ENCODE measurements at places on chromosomes 3 and 15.

GRCh38 chr3:141370065-141370533 lies 1.8 kb downstream of the ZBTB38 start:
- peak; percentile 93 for DNase-seq

GRCh38 chr3:188595890-188596376 lies 442.0 kb downstream of the LPP start:
- DNase-seq: no peak

GRCh38 chr3:70218471-70218870 lies 94.0 kb downstream of the MDFIC2 start:
- DNase-seq: no peak

DNA sequence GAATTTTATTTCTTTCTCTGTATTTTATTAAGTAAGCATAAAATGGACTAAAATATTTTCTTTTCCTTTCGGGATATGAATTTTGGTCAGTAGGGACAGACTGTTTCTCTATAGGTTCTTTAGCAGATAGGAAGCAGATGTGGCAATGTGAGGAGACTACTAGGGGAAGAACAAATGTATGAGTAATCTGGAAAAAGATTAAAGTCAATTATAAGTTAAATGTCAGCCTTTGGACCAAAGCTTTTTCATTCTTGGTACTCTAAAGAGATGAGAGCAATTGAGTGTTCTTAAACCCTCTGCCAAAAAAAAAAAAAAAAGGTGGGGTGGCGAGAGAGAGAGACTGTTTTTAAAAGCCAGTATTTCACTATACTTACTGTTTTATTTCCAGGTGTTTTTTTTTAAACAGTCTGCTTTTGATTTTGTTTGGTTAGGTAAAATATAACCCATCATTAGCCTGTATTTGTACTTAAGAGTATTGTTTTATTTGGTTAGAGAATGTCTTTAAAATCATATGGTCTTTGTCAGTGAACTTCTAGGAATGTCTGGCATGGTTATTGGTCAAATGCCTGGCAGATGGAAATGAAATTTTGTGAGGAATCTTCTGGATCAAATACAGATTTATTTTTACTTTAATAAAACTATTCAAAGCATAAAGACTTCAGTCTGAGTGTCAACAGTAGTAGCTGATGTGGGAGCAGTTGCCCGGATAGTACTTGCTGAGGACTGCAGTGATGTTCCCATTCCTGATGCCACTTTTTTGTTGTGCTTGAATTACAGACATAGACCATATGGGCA lies 63.8 kb downstream of the LRRC49 start:
- no peak for DNase-seq

- no peak for DNase-seq
These were observed 29.4 kb downstream of the AADAC start for GRCh38 chr3:151843275-151843674.

DNA sequence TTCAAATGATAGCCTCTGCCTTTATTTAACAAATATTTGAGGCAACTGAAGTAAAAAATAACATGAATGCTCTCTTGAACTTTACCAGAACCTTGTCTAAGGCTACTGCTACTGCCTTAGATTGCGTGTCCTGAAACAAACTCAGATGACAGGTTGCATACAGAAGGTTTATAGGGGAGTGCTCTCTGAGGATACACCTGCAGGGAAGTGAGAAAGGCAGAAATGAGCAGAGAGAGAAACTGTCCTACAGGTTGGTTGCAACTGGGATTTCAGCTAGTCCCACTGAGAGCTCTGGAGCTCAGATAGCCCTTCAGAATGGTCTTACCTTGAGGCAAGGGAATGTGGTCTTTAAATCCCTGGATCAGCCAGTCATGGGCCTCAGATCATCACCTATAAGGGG lies 165.5 kb downstream of the IL5RA start:
- DNase-seq: no peak

- DNase-seq: no peak
These were observed 267.3 kb downstream of the UACA start for GRCh38 chr15:70495991-70496599.

DNA sequence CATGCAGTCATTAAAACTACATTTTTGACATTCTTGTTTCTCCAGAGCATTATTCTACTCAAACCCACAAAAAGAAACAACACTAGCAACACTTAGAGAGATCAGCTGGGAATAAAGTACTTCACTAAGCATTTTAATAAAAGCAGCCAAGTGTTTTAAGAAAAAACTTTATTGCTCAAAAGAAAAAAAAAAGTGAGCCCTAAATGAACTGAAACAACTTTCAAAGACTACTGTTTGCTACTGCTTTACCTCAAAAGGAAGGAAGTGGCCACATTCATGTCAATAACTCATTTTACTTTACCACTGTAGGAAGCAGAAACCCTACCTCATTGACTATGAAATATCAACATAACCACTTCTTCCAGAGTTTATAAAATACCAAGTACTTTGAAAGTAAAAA lies 91.3 kb downstream of the UACA start:
- peak; percentile 48 for DNase-seq

- DNase-seq: no peak
These were observed 127.4 kb downstream of the ST8SIA2 start for GRCh38 chr15:92520914-92521623.

GRCh38 chr3:25442486-25442885 lies 14.4 kb downstream of the RARB start:
- DNase-seq: no peak

- no peak for DNase-seq
These were observed 50.6 kb downstream of the CMSS1 start for GRCh38 chr3:99868311-99868646.

GRCh38 chr3:4837374-4837930 lies 141.8 kb upstream of the BHLHE40 start:
- DNase-seq: no peak

DNA sequence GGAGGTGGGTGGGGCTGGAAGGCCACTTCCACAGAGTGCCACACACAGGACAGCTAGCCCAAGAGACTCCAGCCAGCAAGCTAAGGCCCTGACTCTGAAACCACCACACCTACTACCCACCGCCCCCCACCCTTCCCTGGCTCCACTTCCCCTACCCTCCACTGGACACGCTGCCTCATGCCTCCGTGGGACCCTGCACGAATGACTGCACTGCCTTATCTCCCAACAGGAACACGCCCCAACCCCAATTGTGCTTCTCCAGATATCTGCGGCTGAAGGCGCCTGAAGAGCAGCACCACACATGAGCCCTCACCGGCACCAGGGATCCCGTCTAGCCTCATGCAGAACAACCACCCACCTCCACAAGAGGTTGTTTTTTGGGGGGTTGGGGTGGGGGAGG lies 2.7 kb downstream of the LINGO1 start:
- no peak for DNase-seq

- DNase-seq: no peak
These were observed 47.3 kb upstream of the TCF12 start for GRCh38 chr15:56871185-56871584.

- DNase-seq: no peak
These were observed 47.9 kb downstream of the MRPS25 start for GRCh38 chr3:15017191-15017590.

- DNase-seq: no peak
These were observed 247.8 kb upstream of the FEZF2 start for GRCh38 chr3:62621176-62621575.

DNA sequence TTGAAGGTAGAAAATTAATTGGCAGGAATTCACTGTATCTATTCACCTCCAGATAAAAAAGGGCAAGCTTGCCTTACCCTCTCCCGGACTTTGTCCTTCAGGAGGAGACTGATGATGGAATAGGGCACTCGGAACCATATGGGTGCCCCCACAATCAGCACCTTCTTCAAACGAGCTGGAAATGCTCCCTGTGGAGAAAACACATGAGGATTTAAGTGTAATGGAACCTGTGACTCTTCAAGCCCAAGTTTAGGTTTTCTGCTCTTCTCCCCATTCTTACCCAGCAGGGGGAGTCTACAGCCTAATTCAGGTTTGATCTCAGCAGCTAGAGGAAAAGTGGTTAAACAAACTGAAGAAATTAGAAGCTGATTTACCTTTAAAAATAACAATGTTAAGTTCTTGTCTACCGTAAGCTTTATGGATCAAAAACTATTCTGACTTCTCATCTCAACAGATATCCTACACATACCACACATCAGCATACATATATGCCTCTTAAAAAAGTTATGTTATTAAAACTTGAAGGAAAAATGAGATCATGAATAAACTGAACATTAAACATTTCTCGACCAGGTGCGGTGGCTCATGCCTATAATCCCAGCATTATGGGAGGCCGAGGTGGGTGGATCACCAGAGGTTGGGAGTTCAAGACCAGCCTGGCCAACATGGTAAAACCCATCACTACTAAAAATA lies 57.5 kb upstream of the SIN3A start:
- peak; percentile 38 for DNase-seq

DNA sequence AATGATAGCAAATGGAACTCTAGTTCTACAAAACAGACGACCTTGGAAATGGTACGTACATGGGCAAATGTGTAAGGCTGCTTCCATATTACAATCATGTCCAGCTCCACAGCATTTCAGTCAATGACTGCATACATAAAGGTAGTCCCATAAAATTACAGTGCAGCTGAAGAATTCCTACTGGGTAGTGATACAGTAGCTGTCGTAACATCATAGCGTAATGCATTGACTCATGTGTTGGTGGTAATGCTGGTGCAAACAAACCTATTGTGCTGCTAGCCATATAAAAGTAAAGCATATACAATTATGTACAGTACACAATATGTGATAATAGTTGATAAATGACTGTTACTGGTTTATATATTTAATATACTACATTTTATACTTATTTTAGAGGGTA lies 18.5 kb downstream of the TTC23 start:
- no peak for DNase-seq

DNA sequence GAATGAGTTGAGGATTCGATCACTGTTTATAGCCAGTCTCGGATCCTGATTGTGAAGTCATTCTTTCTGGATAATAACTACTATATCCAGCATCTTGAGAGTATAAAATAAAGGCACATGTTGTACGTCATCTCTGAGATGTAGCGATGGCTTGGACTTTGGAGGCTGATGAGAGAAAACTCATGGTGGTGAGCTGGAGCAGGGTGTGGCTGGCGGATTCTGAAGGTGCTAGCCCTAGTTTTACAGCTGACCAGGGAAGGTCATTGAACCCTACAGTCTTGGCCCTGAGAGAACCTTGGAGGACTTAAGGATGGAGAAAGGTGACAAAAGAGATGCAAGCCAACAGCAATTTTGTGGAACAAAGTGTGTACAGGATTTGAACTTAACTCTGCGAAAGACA lies 153.8 kb downstream of the IGF1R start:
- DNase-seq: no peak

GRCh38 chr15:78023865-78024518 lies 53.5 kb downstream of the TBC1D2B start:
- no peak for DNase-seq

- DNase-seq: no peak
These were observed 240.9 kb downstream of the TUSC7 start for GRCh38 chr3:116950301-116951055.

DNA sequence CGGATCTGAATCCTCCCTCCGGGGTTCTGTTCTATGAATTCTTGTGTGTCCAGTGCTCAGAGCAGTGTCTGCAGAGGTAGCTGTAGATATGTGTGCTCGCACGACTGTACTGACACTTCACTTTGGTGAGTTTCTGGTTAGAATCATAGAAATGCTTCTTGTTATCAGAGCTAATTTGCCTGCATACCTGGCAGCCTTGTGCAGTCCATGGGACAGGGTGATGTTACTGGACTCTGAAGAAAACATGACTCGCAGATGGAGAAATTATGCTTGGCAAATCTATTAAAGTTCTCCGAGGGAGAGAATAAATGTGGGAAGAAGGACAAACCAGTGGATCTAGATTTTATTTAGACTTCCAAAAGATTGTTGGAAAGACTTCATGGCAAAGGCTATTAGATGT lies 12.2 kb downstream of the CGNL1 start:
- DNase-seq: no peak

GRCh38 chr15:56327721-56328502 lies 37.3 kb upstream of the TEX9 start:
- no peak for DNase-seq

- peak; percentile 33 for DNase-seq
These were observed 1.5 kb downstream of the DLL4 start for GRCh38 chr15:40930430-40931299.

GRCh38 chr3:109563149-109563548 lies 225.8 kb upstream of the DPPA4 start:
- peak; percentile 47 for DNase-seq

- DNase-seq: no peak
These were observed 12.6 kb upstream of the COL8A1 start for GRCh38 chr3:99625643-99626416.

DNA sequence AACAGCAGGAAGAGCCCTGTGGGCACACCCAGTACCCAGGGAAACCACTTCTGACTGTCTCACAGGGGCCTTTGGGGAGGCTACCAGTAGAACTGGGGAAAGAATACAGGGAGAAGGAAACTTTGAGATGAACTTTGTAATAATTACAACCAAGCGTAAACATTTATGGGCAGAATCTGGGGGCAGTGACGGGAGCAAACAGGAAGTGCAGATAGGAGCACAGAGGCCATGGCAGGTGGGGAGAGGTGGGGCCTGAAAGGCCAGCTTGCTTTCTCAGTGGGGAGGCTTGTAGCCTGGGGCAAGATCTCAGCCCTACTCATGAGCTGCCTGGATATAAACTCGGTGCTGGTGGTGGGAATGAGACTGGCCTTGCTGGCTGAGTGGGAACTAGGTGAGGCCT lies 209.8 kb downstream of the PLCH1 start:
- no peak for DNase-seq
